ENCODE measurements at places on chromosomes 7 and 10. TPM values are rescaled to one million over a fixed set of nuclear protein-coding genes. Genes with fewer than 3 reads are reported as not detected.

The SLC16A9 gene
- polyA plus RNA-seq: 185 TPM

The TAS2R4 gene
- 2.3 TPM for polyA plus RNA-seq

The ZMYND11 gene
- 121 TPM for polyA plus RNA-seq

The TUBAL3 gene
- not detected for polyA plus RNA-seq

The SPDYE5 gene
- polyA plus RNA-seq: 0.26 TPM

The CACNA2D1 gene
- polyA plus RNA-seq: 7.0 TPM

The NPC1L1 gene
- 0.20 TPM for polyA plus RNA-seq

The PRPS1L1 gene
- polyA plus RNA-seq: not detected

The CPA5 gene
- not detected for polyA plus RNA-seq

The OR2A1 gene
- polyA plus RNA-seq: not detected

The OPN4 gene
- not detected for polyA plus RNA-seq

The MOGAT3 gene
- not detected for polyA plus RNA-seq

The LOXL4 gene
- polyA plus RNA-seq: not detected

The GSTO2 gene
- 2.2 TPM for polyA plus RNA-seq

The HOGA1 gene
- polyA plus RNA-seq: not detected

The ALOX5 gene
- not detected for polyA plus RNA-seq

The INA gene
- 379 TPM for polyA plus RNA-seq

The MSMB gene
- polyA plus RNA-seq: not detected

The LDB3 gene
- polyA plus RNA-seq: not detected

The POLL gene
- polyA plus RNA-seq: 30.8 TPM

The TMEM139 gene
- polyA plus RNA-seq: not detected

The CDK14 gene
- 25.1 TPM for polyA plus RNA-seq

The GNG11 gene
- polyA plus RNA-seq: 0.16 TPM

The CXCL12 gene
- polyA plus RNA-seq: 0.54 TPM

The LIPM gene
- polyA plus RNA-seq: not detected

The PRRT4 gene
- 32.5 TPM for polyA plus RNA-seq

The CYP3A5 gene
- not detected for polyA plus RNA-seq

The CD36 gene
- 0.31 TPM for polyA plus RNA-seq

The ADAP1 gene
- polyA plus RNA-seq: 96.1 TPM

The MYL7 gene
- not detected for polyA plus RNA-seq

The LAMB4 gene
- 0.16 TPM for polyA plus RNA-seq

The HACD1 gene
- 33.6 TPM for polyA plus RNA-seq

The ERV3-1 gene
- 48.5 TPM for polyA plus RNA-seq

The GRID1 gene
- polyA plus RNA-seq: 10.4 TPM

The PON3 gene
- not detected for polyA plus RNA-seq

The AOC1 gene
- polyA plus RNA-seq: not detected

Measured in neural cell (in vitro differentiated cells).